Osteoblast (primary cell): ENCODE measurements at places on chromosomes 13 and 19. TPM values are rescaled to one million over a fixed set of nuclear protein-coding genes. Genes with fewer than 3 reads are reported as not detected.

KLHL26 gene
- 5.1 and 5.3 TPM in 2 replicates for total RNA-seq

PSG1 gene
- total RNA-seq: 0.36 and 1.2 TPM in 2 replicates

PLK5 gene
- under 0.01 TPM in 1 of 2 replicates, not detected in the other for total RNA-seq

CASP14 gene
- total RNA-seq: not detected in 2 replicates

FFAR3 gene
- total RNA-seq: not detected in 2 replicates

RAB3A gene
- total RNA-seq: 0.72 and 1.8 TPM in 2 replicates

MAST1 gene
- total RNA-seq: 0.29 and 0.72 TPM in 2 replicates

RFXANK gene
- 37.4 and 47.4 TPM in 2 replicates for total RNA-seq

SLC25A41 gene
- total RNA-seq: not detected in 2 replicates

HSPB6 gene
- total RNA-seq: 9.1 and 14.5 TPM in 2 replicates

KASH5 gene
- not detected in 2 replicates for total RNA-seq

EFNA2 gene
- total RNA-seq: not detected in 2 replicates

PHLDB3 gene
- 10.9 and 12.1 TPM in 2 replicates for total RNA-seq

KCNC3 gene
- total RNA-seq: under 0.01 TPM in 1 of 2 replicates, not detected in the other

FUT2 gene
- not detected in 2 replicates for total RNA-seq

KLK14 gene
- total RNA-seq: not detected in 2 replicates

EPSTI1 gene
- 25.9 and 30.8 TPM in 2 replicates for total RNA-seq

TMEM86B gene
- 1.5 and 2.5 TPM in 2 replicates for total RNA-seq

LILRB3 gene
- total RNA-seq: not detected in 2 replicates

PDX1 gene
- not detected in 2 replicates for total RNA-seq

RNF225 gene
- total RNA-seq: not detected in 2 replicates

RGCC gene
- total RNA-seq: 2.2 and 2.9 TPM in 2 replicates

APOC4 gene
- total RNA-seq: not detected in 2 replicates

GRK1 gene
- total RNA-seq: not detected in 2 replicates

PNMA8B gene
- 0.72 and 1.2 TPM in 2 replicates for total RNA-seq

PLIN5 gene
- 0.36 TPM in 1 of 2 replicates, not detected in the other for total RNA-seq

TRIP10 gene
- total RNA-seq: 32.4 and 36.2 TPM in 2 replicates

EMP3 gene
- 185 and 216 TPM in 2 replicates for total RNA-seq

MYH14 gene
- under 0.01 TPM in 1 of 2 replicates, not detected in the other for total RNA-seq

METTL21C gene
- not detected in 2 replicates for total RNA-seq

PRKD2 gene
- 9.0 and 9.4 TPM in 2 replicates for total RNA-seq

WDR18 gene
- total RNA-seq: 45.6 and 46.6 TPM in 2 replicates

CYP2A7 gene
- not detected in 2 replicates for total RNA-seq

ALKBH6 gene
- total RNA-seq: 8.3 and 12.3 TPM in 2 replicates
